ENCODE measurements at places on chromosomes 2 and 18. TPM values are rescaled to one million over a fixed set of nuclear protein-coding genes. Genes with fewer than 3 reads are reported as not detected.

Gene GKN2
- 0.25 TPM for total RNA-seq

Gene HOXD10
- total RNA-seq, result not detected

Gene TMEM200C
- total RNA-seq, result 20.4 TPM

Gene NT5C1B
- total RNA-seq, result not detected

Gene GPATCH11
- total RNA-seq, result 15.7 TPM

Gene PMAIP1
- total RNA-seq, result 0.98 TPM

Gene RIT2
- 16.0 TPM for total RNA-seq

Gene FSIP2
- 3.2 TPM for total RNA-seq

Gene ATOH8
- 1.7 TPM for total RNA-seq

Gene HADHA
- total RNA-seq, result 66.6 TPM

Gene FAM228A
- 3.7 TPM for total RNA-seq

Gene POTEJ
- total RNA-seq, result not detected

Gene IL1RN
- not detected for total RNA-seq

Gene PAX3
- 0.49 TPM for total RNA-seq

Gene CABYR
- 13.0 TPM for total RNA-seq

Gene INHBB
- total RNA-seq, result 4.9 TPM

Gene MYL12B
- total RNA-seq, result 128 TPM

Gene SERPINB13
- under 0.01 TPM for total RNA-seq

Gene CHRNG
- not detected for total RNA-seq

Gene HJURP
- 1.5 TPM for total RNA-seq

Gene HOXD3
- total RNA-seq, result not detected

Gene TUBA3E
- total RNA-seq, result not detected

Gene UCN
- total RNA-seq, result 1.2 TPM

Gene CKAP2L
- 3.2 TPM for total RNA-seq

Gene MALL
- total RNA-seq, result 1.5 TPM

Gene CDH7
- 2.7 TPM for total RNA-seq

Gene SPATS2L
- total RNA-seq, result 32.2 TPM

Gene AGAP1
- 35.2 TPM for total RNA-seq

Gene HDLBP
- 122 TPM for total RNA-seq

Gene IL18R1
- not detected for total RNA-seq

Gene CAPN14
- 0.98 TPM for total RNA-seq

Gene ATP6V1B1
- not detected for total RNA-seq

Gene SULT6B1
- not detected for total RNA-seq

Gene RABL2A
- 10.8 TPM for total RNA-seq

Gene TNFAIP6
- total RNA-seq, result 0.25 TPM

Gene CCDC141
- total RNA-seq, result 1.5 TPM

Gene ACMSD
- total RNA-seq, result not detected

Gene KCNJ3
- total RNA-seq, result 12.5 TPM

Gene PLA2R1
- 1.7 TPM for total RNA-seq

Gene UGT1A4
- not detected for total RNA-seq

Gene ANO7
- total RNA-seq, result 0.25 TPM

Gene PARD3B
- 3.4 TPM for total RNA-seq

Gene GLI2
- total RNA-seq, result 2.7 TPM

Gene POTEI
- under 0.01 TPM for total RNA-seq

Gene GPR155
- 15.2 TPM for total RNA-seq

Gene LONRF2
- 70.8 TPM for total RNA-seq

Gene ANKRD30B
- not detected for total RNA-seq

Measured in temporal lobe (tissue), 4 donors.